Suppressor macrophage treated with lipopolysaccharide for 4 hours (primary cell): ENCODE measurements at places on chromosomes 11 and 22.

GRCh38 chr11:63567044-63567840 lies 4.1 kb upstream of the PLAAT2 start:
- DNase-seq: peak; percentile 70

GRCh38 chr22:26847816-26848215 lies 190.4 kb downstream of the MIAT start:
- DNase-seq: no peak

DNA sequence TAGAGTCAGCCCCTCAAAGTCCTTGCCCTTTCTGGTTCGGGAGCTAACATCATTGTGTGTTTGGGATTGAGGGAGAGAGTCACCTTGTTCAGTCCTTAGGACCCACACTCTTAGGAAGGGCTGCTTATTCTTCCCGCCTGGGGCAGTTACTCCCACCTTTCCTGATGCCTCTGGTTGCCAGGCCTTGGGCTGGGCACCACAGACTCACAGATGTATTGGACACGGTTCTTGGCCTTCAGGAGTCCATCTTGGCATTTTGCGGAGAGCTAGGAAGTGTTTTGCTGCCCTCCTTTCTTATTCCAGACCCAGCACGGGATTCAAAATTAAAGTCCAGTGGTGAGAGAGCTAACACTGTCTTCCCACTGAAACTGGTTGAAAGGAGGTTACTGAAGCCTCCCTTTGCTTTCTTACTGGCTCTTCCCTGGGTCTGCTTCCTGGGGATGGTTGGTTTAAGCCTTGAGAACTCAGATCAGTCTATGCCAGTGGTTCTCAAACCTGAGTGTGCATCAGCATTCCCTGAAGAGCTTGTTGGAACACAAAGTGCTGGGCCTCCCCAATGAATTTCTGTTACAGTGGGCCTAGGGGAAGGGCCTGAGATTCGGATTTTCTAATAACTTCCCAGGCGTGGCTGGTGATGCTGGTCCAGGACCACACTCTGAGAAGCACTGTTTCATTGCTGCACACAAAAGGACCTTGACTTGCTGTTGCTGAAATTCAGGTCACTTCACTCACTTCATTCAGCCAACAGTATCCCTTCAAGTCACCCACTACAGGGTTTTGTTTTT lies 1.4 kb downstream of the OSBP2 start:
- DNase-seq: no peak

- no peak for DNase-seq
Measured at GRCh38 chr11:57224537-57224936, 12.5 kb downstream of the APLNR start.

GRCh38 chr11:8271106-8271886 lies 7.6 kb upstream of the LMO1 start:
- no peak for DNase-seq

DNA sequence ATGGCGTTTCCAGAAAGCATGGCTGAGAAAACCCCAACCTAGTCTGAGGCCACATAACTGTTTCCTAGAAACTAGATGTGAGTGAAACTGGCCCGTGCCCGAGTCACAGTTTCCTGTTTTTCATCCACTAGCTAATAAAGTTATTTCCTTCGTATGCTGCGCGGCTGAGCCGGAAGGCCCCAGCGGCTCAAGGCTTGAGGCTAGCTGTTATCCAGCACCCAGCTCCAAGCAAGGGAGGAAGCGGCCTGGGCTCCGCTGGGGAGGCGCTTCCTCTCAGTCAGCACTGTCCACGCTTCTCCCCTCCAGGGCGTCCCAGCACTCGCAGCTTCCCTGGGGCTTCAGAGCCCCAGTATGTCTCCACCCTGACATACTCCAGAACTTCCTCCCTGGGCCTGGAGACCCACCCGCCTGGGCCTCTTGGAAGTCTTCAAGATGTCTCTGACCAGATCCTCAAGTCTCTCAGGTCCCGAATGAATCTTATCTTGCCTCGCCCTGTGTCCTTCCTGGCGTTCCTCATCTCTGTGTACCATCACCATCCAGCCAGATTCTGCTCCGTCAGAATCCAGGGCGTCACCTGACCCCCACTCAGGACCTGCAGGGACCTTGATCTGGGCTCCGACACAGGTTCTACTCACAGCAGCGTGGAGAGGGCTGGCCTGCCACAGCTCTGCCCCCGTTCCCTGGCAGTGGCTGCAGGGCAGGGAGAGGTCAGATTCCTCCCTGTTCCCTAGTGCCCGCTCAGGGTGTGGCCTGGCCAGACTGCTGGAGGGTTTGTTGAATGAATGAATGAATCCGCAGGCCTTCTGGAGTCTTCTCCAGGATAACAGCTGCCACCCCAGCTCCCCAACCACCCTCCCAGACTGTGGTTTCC lies 81.9 kb downstream of the LRRC32 start:
- peak; percentile 90 for DNase-seq
